ENCODE measurements at places on chromosomes 4 and X.

GRCh38 chrX:132115792-132116191, 12.0 kb downstream of the FRMD7 start:
- no peak for DNase-seq

- peak; percentile 1 for DNase-seq
These were observed 26.7 kb downstream of the PIN4 start for GRCh38 chrX:72208126-72208800.

DNA sequence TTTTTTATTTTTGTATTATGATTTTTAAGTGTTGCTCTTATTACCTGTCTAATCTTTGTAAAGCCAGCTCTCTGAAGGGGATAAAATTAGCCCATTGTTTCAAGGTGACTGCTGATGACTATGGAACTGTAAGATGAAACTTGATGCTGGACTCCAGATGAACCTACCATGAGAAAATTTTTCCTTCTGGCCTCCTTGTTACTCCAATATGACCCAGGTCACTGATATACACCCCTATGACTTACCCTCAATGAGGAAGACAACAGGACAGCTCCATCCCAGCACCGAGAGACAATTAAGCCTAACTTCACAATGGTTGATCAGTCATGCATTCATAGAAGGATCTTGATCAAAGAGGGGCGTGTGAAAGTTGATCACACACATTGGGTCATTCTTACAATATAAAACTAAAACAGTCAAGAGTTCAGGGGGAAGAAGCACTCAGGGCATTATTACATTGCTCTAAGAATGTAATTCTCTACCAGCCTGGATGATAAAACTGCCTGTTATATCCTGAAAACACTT, 230.8 kb upstream of the AGTR2 start:
- no peak for DNase-seq

DNA sequence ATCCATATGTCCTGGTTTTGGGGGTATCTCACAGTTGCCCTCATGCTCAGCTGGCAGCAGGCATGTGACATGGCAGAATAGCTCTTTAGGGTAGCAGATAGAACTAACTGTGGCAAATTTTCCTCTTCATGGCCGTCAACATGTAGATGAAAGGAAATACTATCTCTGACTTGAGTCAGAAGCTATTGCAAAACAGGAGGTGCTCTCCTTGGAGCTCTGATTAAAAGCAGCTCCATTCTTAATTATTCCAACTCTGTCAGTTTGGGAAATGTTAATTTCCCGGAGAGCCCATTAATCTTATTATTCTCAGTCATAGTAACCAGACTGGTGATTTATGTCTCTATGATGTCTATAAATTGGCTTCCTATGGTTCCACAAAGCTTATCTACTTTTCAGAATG, 18.2 kb downstream of the IL13RA1 start:
- peak; percentile 46 for DNase-seq

- DNase-seq, result no peak
These were observed 138.4 kb downstream of the HNRNPD start for GRCh38 chr4:82235346-82235745.

DNA sequence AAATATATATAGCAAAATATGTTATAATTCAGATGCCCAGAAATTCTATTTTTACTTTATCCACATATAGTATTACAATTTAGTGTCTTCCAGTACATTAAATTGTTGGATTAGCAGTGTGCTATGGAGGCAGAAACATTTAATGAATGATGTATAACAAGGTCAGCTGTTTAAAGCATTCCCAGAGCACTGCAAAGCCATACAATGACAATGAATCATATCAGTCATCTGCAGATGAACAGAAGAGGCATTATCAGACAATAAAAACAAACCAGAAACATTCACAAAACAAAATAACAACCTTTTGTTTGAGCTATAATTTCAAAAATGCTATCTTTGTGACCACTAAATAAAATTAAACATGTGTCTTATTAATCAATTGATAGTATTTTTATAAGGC, 524.2 kb downstream of the FAT4 start:
- DNase-seq, result no peak

DNA sequence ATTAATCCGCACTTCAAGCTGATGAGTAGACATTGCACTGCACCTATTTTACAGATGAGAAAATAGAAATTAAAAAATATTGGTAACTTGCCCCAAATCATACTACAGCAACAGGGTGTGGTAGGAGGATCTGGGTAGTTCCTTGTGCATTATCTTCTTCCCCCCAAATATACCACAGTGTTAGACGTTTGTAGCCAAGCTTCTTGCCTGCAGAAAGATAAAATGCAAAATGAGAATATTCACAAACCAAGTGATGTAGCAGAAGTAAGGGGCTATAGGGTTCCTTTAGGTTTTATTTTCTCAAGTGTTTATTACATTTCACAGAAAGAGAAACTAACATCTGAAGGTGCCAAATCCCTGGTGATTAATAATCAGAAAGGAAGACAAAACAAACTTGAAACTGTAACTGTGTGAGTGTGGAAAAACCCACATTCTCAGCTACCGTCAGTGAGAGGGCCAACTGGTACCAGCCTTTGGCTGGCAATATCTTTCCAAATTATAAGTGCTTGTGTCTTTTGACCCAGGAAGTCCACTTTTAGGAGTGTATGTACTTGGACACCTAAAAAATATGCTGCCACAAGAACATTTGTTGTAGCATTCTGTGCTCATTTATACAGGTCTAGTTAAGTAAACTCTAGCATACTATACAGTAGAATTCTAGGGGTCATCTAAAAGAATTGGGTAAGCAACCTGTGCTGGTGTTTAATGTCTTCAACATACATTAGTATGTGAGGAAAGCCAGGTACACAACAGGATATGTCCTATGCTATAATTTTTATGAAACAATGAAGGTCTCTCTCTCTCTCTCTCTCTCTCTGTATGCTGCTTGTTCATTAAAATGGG, 6.7 kb upstream of the CD38 start:
- DNase-seq, result no peak

DNA sequence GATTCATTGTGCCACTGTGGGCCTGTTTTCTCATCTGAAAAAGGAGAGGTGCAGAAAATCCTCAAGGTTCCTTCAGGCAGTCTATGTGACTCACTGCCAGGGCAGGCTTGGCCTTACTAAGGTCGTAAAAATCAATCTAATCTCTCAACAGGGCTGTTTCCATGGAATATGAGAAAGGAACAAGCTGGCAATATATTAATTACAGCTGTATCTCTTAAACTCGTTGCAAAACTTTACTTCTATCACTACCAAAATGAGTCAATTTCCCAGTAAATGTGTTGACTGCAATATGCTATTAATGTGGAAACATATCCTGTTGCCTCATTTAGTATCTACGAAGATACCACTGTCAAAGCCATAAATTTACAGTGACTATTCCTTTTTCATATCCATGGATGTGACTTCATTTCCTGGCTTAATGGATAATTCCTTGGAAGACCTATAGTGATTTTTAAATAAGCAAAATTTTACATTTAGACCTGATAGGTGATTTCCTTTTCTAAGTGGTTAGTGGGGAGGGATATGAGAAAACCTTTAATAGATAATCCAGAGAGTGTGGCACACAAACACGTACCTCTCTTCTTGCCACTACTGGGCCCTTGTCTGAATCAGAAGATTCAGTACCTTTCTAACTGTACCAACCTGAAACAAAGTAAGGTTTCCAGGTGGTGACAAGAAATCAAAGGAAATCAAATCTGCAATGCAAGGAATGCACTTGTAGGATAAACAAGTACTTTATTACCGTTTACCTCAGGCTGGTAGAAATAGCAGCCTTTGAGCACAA, 127.4 kb upstream of the FTHL17 start:
- DNase-seq, result peak; percentile 77

GRCh38 chr4:63693321-63693720, 715.9 kb downstream of the TECRL start:
- DNase-seq, result no peak

DNA sequence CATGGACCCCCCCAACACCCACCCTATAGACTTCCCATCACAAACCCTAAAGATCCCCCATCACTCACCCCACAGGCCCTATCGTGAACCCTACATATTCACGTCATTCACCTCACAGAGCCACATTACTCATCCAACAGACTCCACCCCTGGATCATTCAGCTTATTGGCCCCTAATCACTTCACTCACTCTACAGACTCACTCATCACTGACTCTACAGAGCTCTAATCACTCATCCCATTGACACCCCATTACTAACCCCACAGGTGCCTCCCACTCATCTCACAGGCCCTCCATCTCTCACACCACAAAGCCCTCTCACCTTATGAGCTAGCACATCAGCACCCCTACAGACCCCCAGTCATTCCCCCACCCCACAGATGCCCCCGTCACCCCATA, 6.3 kb upstream of the TBC1D25 start:
- no peak for DNase-seq

DNA sequence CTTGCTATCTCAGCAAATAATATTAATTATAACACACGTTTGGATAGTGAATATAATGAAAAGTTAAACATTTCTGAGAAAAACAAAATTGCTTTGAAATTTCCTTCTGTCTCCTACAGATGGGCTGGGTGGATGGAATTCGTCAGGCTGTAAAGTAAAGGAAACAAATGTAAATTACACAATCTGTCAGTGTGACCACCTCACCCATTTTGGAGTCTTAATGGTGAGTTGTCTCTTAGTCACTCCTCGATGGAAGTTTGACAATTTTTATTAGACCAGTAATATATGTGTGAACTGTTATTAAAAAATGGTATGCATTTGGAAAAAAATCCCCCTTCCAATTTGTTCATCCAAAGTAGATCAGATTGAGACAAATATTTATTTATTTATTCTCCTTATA, 92.5 kb upstream of the BRS3 start:
- DNase-seq, result peak; percentile 2

DNA sequence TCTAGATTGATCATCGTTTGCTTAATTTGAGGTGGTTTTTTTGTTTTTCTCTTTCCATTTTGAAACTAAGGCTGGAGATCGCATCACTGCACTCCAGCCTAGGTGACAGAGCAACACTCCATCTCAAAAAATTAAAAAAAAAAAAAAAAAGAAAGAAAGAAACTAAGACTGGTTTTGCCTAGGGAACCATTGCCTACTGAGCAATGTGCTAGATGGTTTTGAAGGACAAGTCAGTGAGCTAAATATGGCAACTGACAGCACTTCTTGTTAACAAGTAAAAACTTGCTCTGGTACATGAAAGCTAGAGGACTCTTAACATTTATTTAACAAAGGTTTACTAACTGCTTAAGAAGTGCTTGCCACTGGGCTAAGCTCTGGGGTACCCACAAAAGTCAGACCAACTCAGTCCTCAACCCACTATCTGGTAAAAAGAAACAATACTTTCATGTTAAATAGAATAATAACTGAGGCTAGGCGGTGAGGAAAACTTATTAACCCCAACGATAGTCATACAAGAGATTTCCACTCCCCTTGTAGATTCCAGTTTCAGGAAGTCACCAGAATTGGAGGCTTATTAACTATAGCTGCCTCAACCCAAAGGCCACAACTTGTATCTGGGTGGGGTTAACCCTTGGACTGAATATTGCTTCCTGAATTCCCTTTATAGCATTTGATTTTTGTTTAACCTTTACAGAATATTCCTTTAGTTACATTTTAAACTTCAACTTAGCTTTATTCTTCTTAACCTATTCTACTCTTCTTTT, 111.6 kb downstream of the FRYL start:
- DNase-seq, result no peak

DNA sequence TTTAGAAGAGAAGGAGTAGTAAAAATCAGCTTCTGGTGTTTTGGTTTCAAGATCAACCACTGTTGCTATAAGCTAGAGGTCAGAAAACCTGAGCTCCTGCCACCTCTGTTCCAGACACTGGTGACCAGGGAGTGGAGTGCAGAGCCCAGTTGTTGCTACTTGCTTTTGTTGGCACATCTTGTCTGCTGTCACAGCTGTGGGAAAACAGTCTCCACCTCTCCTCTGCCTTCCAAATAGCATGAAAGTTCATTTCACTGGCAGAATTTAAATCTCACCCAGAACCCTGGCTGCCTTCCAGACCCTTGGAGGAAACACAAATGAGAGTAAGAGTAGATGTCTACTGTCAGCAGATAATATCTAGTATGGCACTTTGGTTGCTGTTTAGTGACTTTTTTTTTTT, 297.5 kb upstream of the KLF3 start:
- DNase-seq, result no peak

Data from fibroblast of skin of right quadriceps (primary cell).